GM18507 (cell line): ENCODE measurements at places on chromosomes 4 and X.

DNA sequence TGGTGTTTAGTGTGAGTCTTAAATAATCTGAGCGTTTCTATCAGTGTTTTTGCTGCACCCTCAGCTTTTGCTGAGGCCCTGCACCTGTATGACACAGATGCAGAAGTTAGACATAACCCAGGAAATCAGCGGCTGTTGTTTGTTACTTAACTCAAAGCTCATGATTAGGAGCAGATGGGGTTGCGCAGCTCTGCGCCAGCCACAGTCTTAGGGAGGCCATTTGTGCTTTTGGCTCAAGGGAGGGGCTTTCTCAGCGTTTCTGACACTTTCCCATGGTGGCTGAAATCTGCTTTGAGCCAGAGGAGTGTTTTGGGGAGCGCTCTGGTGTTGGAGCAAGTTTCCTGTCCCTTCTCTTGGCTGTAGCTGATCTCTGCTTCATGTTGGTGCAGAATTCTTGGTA lies 433.8 kb downstream of the NAF1 start:
- DNase-seq, result no peak

DNA sequence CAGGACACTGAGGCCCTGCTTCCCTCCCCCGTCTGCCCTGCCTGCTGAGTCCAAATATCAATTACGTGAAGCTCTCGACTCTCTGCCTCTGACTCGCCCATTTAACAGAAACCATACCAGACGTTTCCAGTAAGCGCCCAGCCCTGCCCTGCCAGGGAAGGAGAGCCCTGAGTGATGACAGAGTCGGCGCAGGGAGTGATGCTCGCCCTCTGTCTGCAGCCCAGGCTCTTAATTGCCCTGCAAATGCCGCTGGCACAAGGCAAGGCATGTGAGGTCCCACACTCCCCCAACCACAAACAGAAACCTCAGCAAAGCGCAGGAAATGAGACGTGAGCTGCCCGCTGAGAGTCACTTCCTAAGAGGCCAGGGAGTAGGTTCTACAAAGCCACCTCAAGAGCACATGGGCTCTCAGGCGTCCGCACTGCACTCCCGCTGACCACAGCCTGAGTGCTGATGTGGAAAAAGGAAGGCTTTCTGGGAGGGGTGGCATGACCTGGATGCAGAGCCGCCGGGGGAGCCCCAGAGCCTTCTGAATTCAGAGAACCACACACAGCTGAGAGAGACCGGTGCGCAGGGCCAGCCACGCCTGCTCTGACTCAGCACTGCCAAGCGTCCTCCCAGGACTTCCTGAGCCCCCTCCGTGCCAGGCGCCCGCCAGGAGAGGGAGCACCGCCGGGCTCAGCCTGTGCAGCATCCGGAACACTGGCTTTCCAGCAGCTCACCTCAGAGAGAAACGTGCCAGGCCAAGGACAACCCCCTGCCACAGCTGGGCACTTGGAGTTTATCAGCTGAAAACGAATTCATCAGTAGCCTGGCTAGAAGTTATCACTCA lies 5.3 kb downstream of the ZFYVE28 start:
- DNase-seq, result peak; percentile 44

- DNase-seq, result no peak
These were observed 203.1 kb upstream of the NDST3 start for GRCh38 chr4:117831060-117831683.

GRCh38 chr4:825971-826330 lies at the start of gene CPLX1:
Gene CPLX1, minus strand, starts transcription at chr4:826129. Its CDS starts 1,607 bp downstream, at chr4:824522.
- no peak for DNase-seq

DNA sequence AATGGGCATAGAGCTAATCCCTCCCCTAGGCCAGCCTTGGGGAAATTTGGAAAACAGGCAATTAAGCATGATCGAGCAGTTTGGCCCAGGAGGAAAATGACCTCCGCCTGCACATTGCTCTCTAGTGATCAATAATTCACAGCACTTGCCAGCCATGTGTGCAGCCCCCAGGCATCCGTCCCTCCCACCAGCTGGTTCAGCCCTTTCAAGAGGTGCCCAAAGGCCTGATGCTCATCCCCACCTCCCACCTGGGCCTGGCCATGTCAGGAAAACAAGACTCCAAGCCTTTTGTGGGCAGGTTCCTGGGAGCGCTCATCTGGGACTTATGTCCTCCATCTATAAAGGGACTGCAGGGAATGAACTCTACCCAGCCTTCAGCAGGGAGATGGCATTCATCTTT lies 17.5 kb upstream of the PPP2R2C start:
- DNase-seq, result no peak

DNA sequence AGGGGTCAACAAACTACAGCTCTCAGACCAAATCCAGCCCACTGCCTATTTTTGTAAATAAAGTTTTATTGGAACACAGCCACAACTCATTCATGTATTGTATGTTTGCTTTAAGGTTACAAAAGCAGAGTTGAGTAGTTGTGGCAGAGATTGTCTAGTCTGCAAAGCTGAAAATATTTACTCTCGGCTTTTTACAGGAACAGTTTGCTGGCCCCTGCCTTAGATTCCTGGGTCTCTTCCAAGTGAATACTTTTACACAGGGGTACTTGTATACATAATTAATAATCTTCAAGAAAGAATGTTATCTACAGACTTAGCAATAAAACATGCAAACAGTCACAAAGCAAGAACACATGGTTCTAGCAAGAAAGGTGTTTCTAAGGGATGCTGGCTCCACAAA lies 154.2 kb downstream of the AMELX start:
- no peak for DNase-seq

GRCh38 chrX:46653482-46653881 lies 79.9 kb downstream of the CHST7 start:
- no peak for DNase-seq

DNA sequence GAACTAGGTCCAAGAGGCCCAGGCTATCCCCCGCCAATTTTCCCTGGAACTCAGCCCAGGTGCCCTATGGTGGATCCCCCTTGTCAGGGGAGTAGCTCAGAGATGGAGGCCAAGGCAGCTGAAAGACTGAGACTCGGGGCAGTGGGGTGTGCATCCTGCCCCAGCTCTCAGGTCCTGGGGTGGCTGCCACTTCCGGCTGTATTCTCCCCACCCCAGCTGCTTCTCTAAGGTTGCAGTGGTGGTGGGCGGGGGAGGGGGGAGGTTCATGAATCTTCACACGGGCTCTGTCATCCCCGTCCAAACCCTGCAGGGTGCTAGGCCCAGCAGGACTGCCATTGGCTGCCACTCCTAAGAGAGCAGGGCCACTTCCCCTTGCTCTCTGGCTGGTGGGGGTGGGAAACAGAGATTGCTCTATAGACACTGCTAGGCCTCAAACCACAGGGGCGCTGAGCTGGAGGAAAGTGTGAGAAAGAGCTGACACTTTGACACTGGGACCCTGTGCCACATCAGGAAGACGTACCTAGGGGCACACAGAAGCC lies 1.5 kb downstream of the SASH3 start:
- no peak for DNase-seq

GRCh38 chr4:8568068-8568668 lies 12.0 kb upstream of the GPR78 start:
- DNase-seq, result no peak

DNA sequence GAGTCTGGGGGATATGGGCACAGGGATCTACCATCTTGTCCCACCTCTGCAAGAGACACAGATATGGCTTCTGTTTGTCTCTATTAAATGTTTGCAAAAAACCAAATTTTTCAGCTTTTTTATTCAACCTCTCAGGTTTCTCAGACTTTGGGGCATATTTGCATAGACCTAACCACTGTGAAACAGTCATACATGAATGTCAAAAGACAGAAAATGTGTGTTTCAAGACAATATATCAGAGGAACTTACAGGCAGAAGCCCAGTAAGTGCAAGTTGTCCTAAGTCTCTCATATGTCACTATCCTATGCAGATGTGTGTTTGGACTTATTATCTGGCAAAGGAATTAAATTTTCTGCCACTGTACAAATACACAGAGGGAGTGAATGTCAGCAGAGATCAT lies 951.2 kb downstream of the PCDH18 start:
- DNase-seq, result no peak

DNA sequence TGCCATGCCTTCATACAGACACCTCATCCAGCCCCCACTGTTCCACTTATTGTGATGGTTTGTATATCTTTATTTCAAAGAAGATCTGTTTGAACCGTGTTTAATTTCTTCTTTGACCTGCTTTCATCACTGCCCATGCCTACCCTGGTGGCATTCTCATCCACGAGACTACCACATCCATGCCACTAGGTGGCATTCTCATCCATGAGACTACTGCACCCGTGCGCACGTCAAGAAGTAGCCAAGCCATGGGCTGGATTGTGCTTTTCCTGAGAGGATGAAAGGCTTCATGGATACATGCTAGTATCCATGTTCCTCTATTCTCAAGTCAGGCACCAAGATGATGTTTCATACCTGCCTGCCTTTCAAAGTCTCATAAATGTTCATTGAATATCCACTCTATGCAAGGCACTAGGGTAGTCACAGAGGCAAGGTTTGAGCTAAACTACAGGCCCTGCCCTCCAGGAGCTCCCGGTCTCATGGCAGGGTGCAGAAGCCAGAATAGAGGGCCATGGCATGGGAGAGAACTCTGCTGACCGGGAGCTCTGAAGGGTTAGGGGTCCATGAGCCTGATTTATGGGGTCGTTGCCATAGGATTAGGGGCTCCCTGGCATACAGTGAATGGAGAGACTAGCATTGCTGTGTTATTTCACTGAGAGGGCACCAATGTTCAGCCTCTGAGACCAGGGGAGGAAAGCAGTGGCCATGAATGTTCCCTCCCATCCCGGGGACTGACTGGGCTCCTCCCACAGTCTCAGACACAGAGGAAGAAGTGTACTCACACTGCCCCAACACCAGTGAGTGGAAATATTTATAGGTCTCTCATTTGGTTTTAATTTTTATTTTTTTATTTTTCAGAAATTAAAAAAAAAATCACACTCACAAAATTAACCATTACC lies 24.8 kb upstream of the EOLA2 start:
- DNase-seq, result no peak

DNA sequence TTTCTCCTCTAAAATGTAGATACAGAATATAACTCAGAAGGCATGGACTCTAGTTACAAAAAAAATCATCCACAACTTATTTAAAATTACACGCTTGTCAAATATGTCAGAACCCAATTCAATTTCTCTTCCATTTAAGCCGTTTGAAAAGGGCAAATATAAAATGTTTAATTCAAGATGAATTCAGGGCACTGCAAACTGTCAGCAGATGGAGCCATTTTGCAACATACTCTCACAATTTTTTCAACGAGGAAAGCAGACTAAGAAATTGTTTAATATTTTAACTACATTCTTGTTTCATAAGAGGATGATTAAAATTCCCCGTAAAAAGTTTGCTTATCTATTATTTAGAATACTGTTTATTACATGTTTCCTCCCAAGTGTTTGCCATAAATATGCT lies 321.3 kb upstream of the CPXCR1 start:
- no peak for DNase-seq

DNA sequence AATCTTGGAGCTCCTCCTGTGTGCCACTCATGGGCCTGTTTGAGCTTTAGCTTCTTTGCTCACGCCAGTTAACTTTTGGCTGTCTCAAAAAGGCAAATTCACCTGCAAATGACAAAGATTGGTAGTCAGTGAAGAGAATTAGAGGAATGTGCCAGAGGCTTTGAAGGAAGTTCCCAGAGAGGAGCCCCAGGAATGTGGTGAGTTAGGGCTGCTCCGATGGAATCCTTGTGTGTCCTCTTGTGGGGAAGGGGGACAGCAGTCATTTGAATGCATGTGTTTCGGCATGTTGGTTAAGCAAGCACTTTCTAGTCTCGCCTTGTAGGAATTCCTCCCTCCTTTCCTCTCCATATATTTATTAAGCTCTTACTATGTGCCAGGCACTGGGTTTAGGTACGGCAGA lies 62.9 kb downstream of the ELF4 start:
- DNase-seq, result no peak

DNA sequence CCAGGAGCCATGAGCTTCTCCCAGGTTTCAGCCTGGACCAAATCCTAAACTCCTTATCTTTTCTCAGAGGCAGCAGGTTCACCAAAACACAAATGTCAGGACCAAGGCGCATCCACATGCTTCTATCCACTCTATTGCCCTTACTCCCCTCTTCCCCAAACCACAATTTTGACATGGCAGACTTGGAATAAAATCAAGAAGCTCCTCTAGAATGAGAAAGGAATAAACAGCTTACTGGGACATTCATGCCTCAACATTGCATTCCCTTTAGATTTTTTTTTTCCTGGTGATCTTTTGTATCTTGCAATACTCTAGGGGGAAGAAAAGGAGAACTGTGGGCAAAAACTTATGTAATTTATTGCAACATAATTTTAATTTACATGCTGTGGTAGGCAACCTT lies 119.1 kb downstream of the TSPAN5 start:
- no peak for DNase-seq

DNA sequence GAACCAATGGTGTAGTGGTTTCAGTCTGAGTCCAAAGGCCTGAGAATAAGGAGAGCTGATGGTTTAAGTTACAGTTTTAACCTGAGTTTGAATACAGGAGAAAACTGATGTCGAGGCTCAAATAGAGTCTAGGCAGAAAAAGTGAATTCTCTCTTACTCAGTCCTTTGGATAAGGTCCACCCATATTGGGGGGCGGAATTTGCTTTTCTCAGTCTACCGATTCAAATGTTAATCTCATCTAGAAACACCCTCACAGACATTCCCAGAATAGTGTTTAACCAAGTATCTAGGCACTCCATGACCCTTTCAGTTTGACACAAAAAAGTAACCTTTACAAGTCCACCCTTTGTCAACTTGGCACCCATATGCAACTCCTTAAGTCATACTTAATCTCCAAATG lies 216.0 kb downstream of the GRID2 start:
- DNase-seq, result no peak

GRCh38 chrX:51332188-51332942 lies at the start of gene NUDT10:
Gene NUDT10, plus strand, starts transcription at chrX:51332822. Its CDS starts 144 bp downstream, at chrX:51332966.
- no peak for DNase-seq

DNA sequence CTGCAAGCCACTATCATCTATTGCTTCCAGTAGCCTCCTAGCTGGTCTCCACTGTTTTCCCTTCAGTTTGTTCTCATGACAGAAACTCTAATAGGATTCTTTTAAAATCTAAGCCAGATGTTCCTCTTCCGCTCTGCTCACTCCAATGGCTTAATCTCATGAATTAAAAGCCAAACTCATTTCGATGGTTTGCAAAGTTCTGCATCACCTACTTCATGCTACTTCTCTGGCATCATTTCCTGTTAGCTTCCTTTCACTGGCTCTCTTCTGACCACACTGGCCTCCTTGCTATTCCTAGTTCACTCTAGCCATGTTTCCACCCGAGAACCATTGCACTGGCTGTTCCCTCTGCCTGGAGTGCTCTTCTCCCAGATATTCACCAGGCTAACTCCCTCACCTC lies 102.0 kb upstream of the LSM6 start:
- no peak for DNase-seq

GRCh38 chr4:18292411-18292810 lies 270.9 kb upstream of the LCORL start:
- no peak for DNase-seq
